Testis (tissue), 5 donors: ENCODE measurements at places on chromosomes 2 and 18. TPM values are rescaled to one million over a fixed set of nuclear protein-coding genes. Genes with fewer than 3 reads are reported as not detected.

- H3K27me3 ChIP-seq = no peaks in the 10 kb centered on the region
- DNase-seq = peak; percentile 60
- H3K4me3 ChIP-seq = no peak overlapping the region
- no peak overlapping the region for H3K27ac ChIP-seq
These were observed 107.6 kb upstream of the CYRIA start for GRCh38 chr2:16773080-16773713.

DNA sequence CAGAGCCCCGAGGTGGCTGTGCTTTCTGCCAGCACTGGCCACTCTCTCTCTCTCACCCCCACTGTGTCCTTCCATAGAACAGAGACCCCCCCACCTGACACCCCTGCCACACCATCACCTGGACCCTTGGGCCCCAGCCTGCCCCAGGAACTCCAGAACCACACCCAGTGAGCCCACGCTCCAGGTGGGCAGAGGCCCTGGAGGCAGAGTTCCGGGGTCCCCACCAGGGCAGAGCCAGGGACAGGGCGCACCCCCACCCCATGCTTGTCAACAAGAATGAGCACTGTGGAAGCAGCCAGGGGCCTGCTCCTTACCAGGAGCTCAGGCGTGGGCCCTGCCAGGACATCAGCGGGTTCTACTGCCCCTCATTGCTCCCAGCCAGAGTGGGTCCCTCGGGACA is 14.6 kb downstream of the PASK start:
- H3K27ac ChIP-seq = no peak overlapping the region
- peaks cover 37% of the 10 kb centered on the region for H3K4me1 ChIP-seq
- H3K27me3 ChIP-seq = no peaks in the 10 kb centered on the region
- DNase-seq = no peak
- no peak overlapping the region for H3K4me3 ChIP-seq

GRCh38 chr2:144801766-144802165 is 281.8 kb upstream of the ZEB2 start:
- no peak for DNase-seq
- no peak overlapping the region for H3K27ac ChIP-seq
- no peaks in the 10 kb centered on the region for H3K27me3 ChIP-seq
- H3K36me3 ChIP-seq = no peaks in the 10 kb centered on the region
- no peaks in the 10 kb centered on the region for H3K4me1 ChIP-seq

GRCh38 chr18:37845498-37845897 is 279.9 kb upstream of the CELF4 start:
- DNase-seq = no peak
- H3K4me1 ChIP-seq = no peaks in the 10 kb centered on the region
- H3K27me3 ChIP-seq = no peaks in the 10 kb centered on the region
- H3K27ac ChIP-seq = no peak overlapping the region
- H3K4me3 ChIP-seq = no peak overlapping the region
- H3K36me3 ChIP-seq = no peaks in the 10 kb centered on the region

GRCh38 chr18:41073372-41073954 is 881.6 kb upstream of the PIK3C3 start:
- no peaks in the 10 kb centered on the region for H3K4me1 ChIP-seq
- H3K4me3 ChIP-seq = no peak overlapping the region
- H3K36me3 ChIP-seq = no peaks in the 10 kb centered on the region
- H3K27me3 ChIP-seq = no peaks in the 10 kb centered on the region

GRCh38 chr2:127064642-127065250 is 42.2 kb downstream of the BIN1 start:
- DNase-seq = peak; percentile 81
- H3K36me3 ChIP-seq = no peaks in the 10 kb centered on the region
- H3K4me3 ChIP-seq = no peak overlapping the region
- H3K4me1 ChIP-seq = peaks cover 16% of the 10 kb centered on the region
- H3K27ac ChIP-seq = peak overlapping the region; percentile 61

GRCh38 chr2:66775730-66776422 is 341.0 kb downstream of the MEIS1 start:
- H3K27ac ChIP-seq = no peak overlapping the region
- no peak overlapping the region for H3K4me3 ChIP-seq
- H3K4me1 ChIP-seq = peaks cover 5% of the 10 kb centered on the region
- no peak for DNase-seq

- no peaks in the 10 kb centered on the region for H3K27me3 ChIP-seq
- peak overlapping the region; percentile 84 for H3K4me3 ChIP-seq
- H3K4me1 ChIP-seq = peaks cover 12% of the 10 kb centered on the region
These were observed 63.9 kb downstream of the LRRFIP1 start for GRCh38 chr2:237691029-237691907.

- no peak overlapping the region for H3K4me3 ChIP-seq
- H3K4me1 ChIP-seq = no peaks in the 10 kb centered on the region
- no peak overlapping the region for H3K27ac ChIP-seq
- H3K27me3 ChIP-seq = no peaks in the 10 kb centered on the region
These were observed 27.9 kb downstream of the AOX1 start for GRCh38 chr2:200613692-200614091.

GRCh38 chr2:176122683-176123410 is at the start of gene HOXD9:
HOXD9 (plus strand) TSS chr2:176122719; CDS start chr2:176122769, 50 bp downstream.
- H3K27ac ChIP-seq = peak within 1 kb of the TSS; percentile 98
- H3K36me3 ChIP-seq = no peaks in the 10 kb centered on the region
- no peaks in the 10 kb centered on the region for H3K27me3 ChIP-seq
- peaks cover 5% of the 10 kb centered on the region for H3K4me1 ChIP-seq

DNA sequence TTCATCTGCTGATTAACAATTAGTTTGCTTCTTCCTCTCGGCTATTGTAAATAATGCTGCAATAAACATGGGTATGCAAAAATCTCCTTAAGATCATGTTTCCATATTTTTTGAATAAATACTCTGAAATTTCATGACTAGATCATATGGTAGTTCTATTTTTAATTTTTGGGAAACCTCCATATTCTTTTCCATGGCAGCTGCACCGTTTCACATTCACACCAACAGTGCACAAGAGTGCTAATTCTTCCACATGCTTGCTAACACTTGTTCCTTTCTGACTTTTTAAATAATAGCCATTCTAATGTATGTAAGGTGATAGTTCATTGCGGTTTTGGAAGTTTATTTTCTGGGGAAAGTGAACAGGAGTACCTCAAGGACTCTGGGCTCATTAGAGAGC is 52.6 kb upstream of the TACR1 start:
- no peak overlapping the region for H3K27ac ChIP-seq
- DNase-seq = no peak
- H3K4me3 ChIP-seq = no peak overlapping the region
- H3K4me1 ChIP-seq = no peaks in the 10 kb centered on the region
- no peaks in the 10 kb centered on the region for H3K36me3 ChIP-seq
- no peaks in the 10 kb centered on the region for H3K27me3 ChIP-seq

DNA sequence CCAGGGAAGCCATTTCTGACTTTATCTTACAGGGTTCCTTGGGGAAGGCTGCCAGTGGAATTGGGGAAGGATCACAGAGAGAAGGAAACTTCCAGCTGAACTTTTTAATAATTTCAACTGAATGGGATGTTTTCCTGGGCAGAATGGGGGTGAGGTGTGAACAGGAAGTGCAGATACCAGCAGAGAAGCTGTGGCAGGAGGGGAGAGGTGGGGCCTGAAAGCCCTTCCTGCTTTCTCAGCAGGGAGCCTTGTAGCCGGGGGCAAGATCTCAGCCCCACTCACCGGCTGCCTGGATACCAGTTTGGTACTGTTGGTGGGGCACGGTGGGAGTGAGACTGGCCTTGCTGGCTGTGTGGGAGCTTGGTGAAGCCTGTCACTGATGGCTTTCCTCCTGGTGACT is 170.5 kb downstream of the ZBTB7C start:
- no peak overlapping the region for H3K4me3 ChIP-seq
- H3K27ac ChIP-seq = no peak overlapping the region
- H3K27me3 ChIP-seq = no peaks in the 10 kb centered on the region

DNA sequence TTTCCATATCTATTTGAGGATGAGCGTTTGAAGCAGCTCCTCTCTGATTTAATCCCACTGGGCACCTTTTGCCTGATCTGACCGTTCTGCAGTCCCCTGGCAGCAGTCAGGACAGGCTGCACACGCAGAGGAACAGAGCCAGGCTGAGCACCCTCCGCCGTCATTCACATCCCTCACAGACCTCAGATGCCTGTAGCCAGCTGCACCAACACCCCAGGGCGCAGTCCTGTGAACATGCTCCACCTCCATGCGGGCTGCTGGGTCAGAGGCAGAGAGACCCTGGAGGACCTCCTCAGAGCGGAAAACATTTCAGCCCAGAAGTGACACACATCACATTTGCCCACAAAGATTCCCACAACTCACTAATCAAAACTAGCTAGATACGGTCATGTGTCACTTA is 146.1 kb downstream of the SEPTIN10 start:
- no peak overlapping the region for H3K4me3 ChIP-seq
- H3K4me1 ChIP-seq = no peaks in the 10 kb centered on the region
- H3K27me3 ChIP-seq = no peaks in the 10 kb centered on the region
- DNase-seq = no peak

GRCh38 chr2:148658807-148659722 is 14.5 kb downstream of the EPC2 start:
- no peaks in the 10 kb centered on the region for H3K36me3 ChIP-seq
- no peak overlapping the region for H3K27ac ChIP-seq
- H3K27me3 ChIP-seq = no peaks in the 10 kb centered on the region
- H3K4me1 ChIP-seq = peaks cover 9% of the 10 kb centered on the region

- no peaks in the 10 kb centered on the region for H3K36me3 ChIP-seq
- H3K27ac ChIP-seq = no peak overlapping the region
- peaks cover 71% of the 10 kb centered on the region for H3K4me1 ChIP-seq
- H3K27me3 ChIP-seq = no peaks in the 10 kb centered on the region
- H3K4me3 ChIP-seq = no peak overlapping the region
- DNase-seq = peak; percentile 44
These were observed 3.3 kb downstream of the GAD1 start for GRCh38 chr2:170819680-170820664.

DNA sequence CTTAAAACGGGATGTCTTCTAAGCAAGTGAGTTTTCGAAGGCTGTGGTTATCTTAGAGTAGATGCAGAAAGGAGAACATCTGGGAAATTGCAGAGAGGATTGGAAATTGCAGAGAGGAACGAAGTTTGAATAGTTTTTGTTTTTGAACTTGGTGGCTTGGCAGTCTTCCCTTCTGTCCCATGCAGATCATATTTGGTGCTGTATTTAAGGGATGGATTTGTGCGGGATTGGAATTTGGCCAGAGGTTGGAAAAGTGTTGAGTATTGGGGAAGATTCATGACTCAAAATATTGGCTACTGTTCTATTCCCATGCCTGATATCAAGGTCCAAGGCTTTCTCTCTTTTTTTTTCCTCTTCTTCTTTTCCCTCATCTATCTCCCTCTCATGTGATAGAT is 18.2 kb downstream of the PTPRM start:
- H3K4me3 ChIP-seq = no peak overlapping the region
- no peak overlapping the region for H3K27ac ChIP-seq
- H3K27me3 ChIP-seq = no peaks in the 10 kb centered on the region
- no peaks in the 10 kb centered on the region for H3K36me3 ChIP-seq

- peaks cover 39% of the 10 kb centered on the region for H3K4me1 ChIP-seq
- H3K4me3 ChIP-seq = no peak overlapping the region
- H3K27ac ChIP-seq = no peak overlapping the region
- H3K27me3 ChIP-seq = no peaks in the 10 kb centered on the region
These were observed 240.0 kb upstream of the NT5C1B start for GRCh38 chr2:18829251-18829902.

DNA sequence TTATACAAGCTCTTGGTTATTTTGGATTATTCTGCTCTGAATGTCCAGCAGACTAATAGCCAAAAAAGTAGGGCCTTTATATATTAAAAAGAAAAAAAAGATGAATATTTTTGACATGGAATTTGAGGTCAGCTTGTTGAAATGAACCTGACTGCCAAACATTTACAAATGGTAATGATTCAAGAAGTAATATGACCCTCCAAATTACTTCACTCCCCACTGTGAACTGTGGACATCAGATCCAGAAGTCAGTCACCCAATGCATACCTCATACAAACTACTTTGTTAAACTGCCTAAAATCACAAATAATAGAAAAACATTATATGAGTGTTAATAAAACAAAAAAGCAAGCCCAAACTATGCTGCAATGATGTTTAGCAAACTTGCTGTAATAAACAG is 10.0 kb downstream of the EPG5 start:
- H3K4me1 ChIP-seq = no peaks in the 10 kb centered on the region
- H3K36me3 ChIP-seq = no peaks in the 10 kb centered on the region
- no peaks in the 10 kb centered on the region for H3K27me3 ChIP-seq

GRCh38 chr2:215791481-215791937 is 221.8 kb downstream of the MREG start:
- DNase-seq = no peak
- no peak overlapping the region for H3K4me3 ChIP-seq
- H3K27ac ChIP-seq = no peak overlapping the region
- H3K4me1 ChIP-seq = peaks cover 4% of the 10 kb centered on the region
- no peaks in the 10 kb centered on the region for H3K27me3 ChIP-seq

DNA sequence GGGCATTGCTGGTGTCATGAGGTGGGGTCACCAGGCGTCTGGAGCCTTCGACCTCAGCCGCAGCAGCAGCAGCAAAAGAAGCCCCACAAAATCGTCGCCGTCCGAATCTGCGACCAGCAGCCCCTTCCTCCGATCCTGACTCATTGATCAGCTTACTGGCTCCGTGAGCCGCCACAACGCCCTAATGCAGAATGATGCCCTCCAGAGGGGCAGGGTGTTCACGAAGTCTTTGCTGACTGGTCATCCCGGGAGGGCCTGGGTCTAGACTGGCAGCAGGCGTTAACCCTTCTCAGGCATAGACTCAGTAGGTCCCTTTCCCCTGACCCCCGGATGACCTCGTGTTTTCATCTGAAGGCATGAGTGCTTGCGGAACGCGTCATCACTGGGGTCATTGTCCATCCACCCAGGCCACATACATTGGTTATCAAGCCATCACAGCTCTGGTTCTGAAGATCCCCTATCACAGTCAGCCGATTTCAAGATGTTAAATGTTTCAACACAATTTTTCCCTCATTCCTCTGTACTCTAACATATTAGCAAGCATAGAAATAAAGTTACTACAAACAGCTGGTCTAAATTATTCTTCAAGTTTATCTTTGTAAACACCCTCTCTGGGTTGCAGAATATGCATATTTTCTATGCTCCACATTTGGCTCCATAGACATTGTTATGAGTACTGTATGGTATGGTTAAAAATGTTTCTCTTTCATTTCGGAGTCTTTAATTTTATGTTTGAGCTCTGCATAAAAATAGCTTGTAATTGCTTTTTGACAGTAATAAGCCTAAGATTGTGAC is 83.3 kb upstream of the SALL3 start:
- H3K27ac ChIP-seq = no peak overlapping the region
- no peak overlapping the region for H3K4me3 ChIP-seq
- no peaks in the 10 kb centered on the region for H3K36me3 ChIP-seq

The FSHR gene
- total RNA-seq = 22.6 TPM

The IGFBP5 gene
- 308 TPM for total RNA-seq

The CFAP53 gene
- total RNA-seq = 48.6 TPM

The ERCC3 gene
- 87.5 TPM for total RNA-seq

The ICOS gene
- total RNA-seq = 0.62 TPM

The MYCN gene
- 6.9 TPM for total RNA-seq

The PRSS56 gene
- 0.87 TPM for total RNA-seq

The GAD1 gene
- total RNA-seq = 12.5 TPM
